ENCODE measurements at places on chromosomes 7 and 10.

DNA sequence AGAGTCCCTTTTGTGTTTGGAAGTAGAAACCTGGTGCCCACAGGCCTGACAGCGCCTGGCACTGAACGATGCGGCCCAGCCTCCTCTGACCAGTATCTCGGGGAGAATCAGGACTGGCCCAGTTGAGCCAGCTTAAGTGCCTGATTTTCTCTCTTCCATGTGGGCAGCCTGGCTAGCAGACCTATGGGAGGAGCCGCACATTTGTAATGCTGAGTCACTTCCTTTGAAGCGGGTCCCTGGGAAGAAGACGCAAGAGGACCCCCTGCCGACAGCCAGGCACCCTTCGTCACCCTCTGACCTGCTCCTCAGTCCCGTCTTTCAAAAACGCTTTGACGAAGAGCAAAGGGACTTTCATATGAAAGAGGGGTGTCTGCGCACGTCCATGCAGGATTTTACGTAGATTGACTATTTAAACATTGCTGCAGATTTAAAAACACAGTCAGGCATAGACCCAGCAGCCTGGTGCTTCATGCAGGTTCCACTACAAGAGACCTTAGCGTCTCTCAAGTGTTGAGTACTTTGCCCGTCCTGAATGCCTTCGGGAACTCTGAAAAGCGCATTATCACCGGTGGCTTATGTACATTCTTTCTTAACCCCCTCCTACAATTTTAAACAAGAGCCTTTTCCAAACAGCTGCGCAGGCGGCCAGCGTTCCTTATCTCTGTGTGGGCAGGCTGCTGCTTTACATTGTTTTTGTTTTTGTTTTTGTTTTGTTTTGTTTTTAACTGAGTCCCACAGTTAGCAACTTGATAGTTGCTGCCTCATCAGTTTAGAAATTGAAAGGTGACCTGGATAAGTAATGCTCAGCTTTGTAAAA, 36.5 kb upstream of the AP5Z1 start:
- DNase-seq = no peak

GRCh38 chr7:143316492-143316891, 581 bp downstream of the CLCN1 start:
- DNase-seq = no peak

DNA sequence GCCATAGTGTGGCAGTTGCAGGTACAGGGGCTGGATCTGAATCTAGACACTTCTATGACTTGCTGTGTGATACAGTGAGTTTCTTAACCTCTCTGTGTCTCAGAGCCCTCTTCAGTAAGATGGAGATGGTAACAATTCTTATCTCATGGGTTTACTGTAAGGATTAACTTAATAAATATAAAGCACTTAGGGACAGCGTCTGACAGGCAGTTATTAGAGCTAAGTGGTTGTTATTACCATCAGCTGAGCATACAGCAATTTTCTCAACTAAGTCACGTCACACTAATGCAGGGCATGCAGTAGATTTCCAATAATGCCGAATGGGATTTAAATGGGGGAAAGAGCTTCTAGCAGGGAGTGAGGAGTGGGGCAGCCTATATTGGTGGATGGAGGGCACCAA, 162.6 kb downstream of the SH2D4B start:
- no peak for DNase-seq

GRCh38 chr10:129871966-129872365, 92.1 kb downstream of the EBF3 start:
- no peak for DNase-seq

DNA sequence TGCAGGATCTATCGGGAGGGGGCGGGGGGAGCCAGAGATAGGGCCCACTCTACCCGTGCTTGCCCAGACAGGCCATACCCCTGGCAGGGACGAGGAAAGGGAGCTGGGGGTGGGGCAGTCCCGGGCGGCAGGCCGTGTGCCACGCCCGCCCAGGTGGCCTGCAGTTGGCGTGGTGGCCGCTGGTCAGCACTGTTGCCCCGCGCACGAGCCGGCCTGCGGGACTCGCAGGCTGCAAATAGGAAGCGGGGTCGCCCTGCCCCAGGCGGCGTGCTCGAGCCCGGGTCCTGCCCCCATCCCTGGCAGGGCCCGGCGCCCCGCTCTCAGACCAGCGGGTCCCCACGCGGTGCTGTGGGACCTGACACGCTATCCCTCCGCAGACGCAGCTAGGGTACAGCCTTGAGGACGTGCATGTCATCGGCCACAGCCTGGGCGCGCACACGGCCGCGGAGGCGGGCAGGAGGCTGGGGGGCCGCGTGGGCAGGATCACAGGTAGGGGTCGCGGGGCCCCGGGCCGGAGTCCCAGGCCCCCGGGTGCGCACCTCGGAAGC, 6.7 kb downstream of the PNLIPRP2 start:
- DNase-seq = no peak

- no peak for DNase-seq
Observed at GRCh38 chr10:16901106-16901505, 83.9 kb upstream of the RSU1 start.

DNA sequence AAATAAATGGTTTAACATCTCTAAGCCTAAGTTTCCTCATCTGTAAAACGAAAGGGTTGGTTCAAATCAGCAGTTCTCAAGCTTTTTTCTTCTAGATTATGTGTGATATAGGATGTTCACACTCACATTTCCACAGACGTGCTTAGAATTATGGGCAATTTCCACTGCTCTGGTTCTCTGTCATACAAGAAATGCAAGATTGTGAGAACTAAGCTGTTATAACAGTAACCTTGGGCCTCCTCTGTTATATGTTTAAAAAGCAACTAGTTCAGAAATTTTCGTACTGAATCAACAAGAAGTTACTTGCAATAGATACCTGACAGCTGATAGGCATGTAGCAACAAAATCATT, 33.7 kb downstream of the ADD3 start:
- DNase-seq = no peak

GRCh38 chr7:139603282-139603681, 79.8 kb downstream of the CLEC2L start:
- DNase-seq = no peak

DNA sequence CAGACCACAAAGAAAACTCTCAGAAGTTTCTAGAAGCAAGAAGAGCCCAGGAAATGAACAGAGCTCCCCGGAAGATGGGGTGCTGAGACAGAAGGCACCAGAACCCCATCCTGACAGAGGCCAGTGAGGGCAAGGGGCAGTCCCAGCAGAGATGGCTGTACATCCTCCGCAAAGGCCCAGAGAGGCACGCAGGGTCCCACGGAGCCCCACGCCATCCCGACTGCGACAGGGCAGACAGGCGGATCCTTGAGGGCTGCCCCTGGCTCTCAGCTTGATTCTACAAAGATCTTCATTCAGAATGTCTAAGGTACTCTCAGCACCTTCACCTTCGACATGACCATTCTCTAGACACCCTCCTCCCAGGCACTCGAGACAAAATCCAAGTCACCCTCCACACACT, 107.9 kb upstream of the DDC start:
- DNase-seq = no peak

GRCh38 chr7:110084181-110084807, 1006.6 kb upstream of the LRRN3 start:
- no peak for DNase-seq

- no peak for DNase-seq
Observed at GRCh38 chr7:36827726-36828703, 103.7 kb upstream of the AOAH start.

GRCh38 chr10:11515596-11516430, 95.6 kb downstream of the USP6NL start:
- DNase-seq = peak; percentile 61

DNA sequence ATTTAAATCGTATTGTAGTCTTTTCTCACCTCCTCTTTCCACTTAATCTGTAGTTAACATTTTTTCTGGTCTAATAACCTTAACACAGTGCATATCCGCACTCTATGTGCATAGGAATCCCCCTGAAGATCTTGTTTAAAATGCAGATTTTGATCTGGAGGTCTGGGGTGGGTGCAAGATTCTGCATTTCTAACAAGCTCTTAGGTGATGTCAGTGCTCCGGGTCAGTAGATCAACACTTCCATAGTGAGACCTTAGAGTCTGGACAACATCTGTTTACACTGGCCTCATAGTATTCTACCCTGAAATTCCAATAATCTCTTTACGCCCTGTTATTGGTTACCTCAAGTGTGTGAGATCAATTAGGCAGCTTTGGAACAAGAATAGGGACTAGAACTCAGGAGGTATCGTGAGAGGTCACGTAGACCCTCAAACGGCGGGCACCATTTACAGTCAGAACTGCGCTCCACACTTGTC, 434 bp upstream of the PLEKHA8 start:
- DNase-seq = no peak

DNA sequence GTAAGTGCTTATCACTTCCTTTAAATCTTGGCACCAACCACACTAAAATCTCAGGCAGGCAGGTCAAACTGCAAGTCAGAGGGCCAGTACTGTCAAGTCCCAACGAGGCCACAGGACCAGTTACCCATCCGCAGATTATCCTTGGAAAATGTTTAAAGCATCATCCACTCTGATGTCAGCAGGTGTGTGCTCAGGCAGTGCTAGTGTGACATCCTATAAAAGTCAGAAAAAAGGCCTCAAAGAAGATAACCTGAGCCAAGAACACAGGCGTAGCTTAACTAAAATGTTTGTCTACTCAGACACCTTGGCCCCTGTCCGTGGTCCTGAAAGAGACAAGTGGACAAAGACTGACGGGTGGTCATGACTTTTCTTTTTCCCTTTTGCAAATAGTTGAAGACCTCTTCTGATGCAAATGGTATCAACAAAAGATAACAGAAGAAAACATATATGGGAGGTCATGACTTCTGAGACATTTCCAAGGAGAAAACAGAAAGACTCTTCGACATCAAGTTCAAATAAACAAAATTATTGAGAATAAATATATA, 309.3 kb downstream of the KCNMA1 start:
- DNase-seq = no peak

DNA sequence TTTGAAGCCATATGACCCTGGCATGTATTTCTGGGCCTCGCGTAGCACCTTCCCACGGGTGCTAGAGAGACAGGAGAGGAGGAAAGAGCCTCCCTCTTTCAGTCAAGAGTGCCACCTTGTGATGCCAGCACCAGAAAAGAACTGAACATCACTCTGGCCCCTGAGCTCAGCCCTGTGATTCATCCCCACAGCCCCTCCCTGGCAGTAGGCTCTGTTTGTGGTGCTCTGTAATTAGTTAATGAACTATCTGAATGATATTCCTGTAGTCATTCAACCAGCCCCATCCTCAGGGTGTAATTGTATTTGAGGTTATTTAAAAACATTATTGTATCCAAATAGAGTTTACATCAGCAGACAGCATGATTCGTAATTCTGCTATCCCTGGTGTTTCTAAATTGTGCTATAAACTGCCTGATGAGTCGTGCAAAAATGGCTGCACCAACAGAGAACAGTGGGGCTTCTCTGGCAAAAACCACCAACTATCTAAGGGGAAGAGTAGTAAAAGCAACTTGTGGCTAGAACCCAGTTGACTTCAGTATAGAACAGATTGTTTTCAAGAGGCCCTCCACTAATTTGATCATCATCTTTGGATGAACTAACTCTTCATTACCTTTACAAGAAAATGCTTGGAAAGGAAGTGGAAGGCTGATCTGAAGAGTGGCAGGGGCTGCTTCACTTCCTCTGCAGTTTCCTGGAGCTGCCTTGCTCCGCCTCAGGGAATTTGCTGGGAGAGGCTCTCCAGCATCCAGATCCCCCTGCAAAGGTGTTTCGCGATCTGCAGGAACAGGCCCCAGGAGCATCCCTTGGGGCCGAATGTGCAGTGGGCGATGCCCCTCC, 23.7 kb upstream of the TIAL1 start:
- no peak for DNase-seq

DNA sequence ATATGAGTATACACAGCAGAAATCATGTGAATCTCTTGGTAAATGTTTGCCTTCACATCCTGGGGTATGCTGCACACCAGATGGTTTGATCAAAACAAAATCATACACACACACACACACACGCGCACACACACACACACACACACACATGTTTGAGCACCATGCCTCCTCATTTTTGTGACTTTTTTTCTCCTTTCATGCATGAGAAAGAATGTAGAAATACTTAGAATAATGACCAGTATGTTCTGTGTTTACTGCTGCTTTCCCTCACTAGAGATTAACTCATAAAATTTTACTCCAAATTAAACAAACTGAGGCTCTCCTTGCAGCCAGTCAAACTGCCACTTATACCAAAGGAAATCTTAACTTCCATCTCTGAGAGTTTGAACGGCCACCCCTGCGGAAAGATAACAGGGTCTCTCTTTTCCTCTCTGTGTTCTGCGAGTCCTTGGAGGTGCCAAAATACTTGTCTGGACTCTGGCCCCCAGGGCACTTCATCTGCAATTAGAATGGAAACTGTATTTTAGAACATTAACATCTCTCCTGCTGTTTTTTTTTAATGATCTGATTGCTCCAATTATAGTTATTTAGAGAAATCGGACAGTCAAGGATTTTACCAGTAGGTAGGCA, 320.8 kb upstream of the NFE2L3 start:
- DNase-seq = no peak

- no peak for DNase-seq
Observed at GRCh38 chr10:131881104-131881880, 19.5 kb upstream of the PPP2R2D start.

DNA sequence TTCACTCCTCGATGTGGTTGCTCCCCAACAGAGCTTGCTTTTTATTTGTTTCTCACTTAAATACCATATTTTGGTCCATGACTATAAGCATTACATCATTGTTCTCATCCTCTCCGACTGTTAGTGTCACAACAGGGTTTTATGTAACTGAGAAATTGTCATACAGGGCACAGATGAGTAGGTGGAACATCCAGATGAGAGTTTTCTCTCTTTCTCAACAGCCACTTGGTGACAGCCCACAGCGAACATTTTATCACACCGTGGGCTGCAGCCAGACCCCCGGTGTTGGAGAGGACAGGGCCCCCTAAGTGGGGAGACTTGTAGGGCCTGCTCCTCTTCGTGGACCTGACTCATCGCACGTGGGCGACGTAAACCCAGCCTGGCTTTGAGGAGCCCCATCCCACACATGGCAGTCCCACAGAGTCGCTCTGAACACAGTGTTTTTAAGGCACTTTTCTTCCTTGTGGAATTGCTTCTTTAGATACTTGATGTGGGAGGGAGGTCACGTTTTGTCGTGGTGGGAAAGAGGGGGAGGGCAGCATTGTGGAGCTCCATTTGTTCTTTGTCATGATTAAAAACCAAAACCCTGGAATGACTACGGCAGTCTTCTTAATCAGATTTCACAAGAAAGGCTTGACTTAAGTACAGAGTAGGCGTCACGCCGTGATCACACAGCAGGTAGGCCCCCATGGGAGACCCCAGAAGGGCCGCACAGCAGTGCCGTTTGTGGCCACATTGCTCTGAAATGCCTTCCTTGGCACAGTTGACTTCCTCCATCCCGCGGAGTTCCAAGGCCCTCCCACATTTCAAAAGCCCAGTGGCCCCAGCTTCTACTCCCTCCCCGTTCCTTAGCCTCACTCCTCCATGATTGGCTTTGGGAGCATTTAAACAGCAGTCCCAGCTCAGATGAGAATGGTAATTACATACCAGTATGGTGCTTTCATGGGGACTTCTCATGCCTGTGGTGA, 220.6 kb downstream of the CCDC3 start:
- DNase-seq = no peak

DNA sequence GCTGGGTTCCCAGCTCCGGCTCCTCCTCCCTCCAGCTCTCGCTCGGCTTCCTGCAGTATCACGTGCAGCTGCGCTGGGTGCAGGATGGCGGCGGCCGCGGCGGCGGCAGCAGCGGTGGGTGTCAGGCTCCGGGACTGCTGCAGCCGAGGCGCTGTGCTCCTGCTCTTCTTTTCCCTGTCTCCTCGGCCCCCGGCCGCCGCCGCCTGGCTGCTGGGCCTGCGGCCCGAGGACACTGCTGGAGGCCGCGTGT, at the start of gene CNNM1:
CNNM1 (plus strand) TSS at position 53 of the 250 bp plus-strand sequence; CDS start at position 85, 32 bp downstream.
- DNase-seq = no peak

- DNase-seq = no peak
Observed at GRCh38 chr10:6023661-6024333, 38.4 kb downstream of the IL2RA start.
